Liver (tissue), 10 donors: ENCODE measurements at places on chromosomes 1 and 21.
A peak's percentile ranks its signal among the peaks of the same experiment; 100 is the strongest.

GRCh38 chr21:34567604-34568155, 47.2 kb downstream of the RCAN1 start:
- DNase-seq: no peak

DNA sequence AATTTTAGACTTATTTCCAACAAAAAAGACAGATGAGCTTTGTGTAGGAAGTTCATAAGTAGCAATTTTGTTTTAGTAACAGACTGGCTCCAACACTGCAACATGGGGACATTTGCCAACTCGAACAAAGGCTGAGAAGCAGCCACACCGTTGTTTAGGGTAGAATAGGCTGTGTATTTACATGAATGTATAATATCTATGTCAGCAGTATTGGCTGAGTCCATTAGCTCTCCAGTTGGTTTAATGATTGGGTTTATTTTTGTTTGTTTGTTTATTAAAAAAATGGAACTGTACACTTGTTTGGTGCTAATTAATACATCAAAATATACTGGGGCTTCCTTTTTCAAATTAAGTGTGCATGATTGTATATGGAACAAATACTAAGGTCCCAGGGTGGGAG, 7.3 kb upstream of the TMCO2 start:
- DNase-seq: no peak

DNA sequence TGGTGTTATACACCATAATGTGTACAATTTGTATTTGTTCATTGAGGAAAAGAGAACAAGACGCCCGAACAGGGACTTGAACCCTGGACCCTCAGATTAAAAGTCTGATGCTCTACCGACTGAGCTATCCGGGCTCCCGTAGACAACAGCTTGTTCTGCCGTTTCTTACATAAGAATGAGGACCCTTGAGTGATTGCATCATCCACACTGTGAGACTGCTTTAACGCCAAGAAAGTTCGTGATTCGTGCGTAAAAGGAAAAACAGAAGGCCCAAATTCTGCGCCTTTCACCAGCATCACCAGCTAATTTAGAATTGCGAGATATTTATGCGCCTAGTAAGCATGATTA, 9.3 kb upstream of the MDM4 start:
- peak; percentile 91 for DNase-seq

GRCh38 chr1:53721088-53721487, 17.9 kb downstream of the GLIS1 start:
- DNase-seq: no peak

- no peak for DNase-seq
Observed at GRCh38 chr1:64878931-64879611, 87.3 kb downstream of the JAK1 start.

DNA sequence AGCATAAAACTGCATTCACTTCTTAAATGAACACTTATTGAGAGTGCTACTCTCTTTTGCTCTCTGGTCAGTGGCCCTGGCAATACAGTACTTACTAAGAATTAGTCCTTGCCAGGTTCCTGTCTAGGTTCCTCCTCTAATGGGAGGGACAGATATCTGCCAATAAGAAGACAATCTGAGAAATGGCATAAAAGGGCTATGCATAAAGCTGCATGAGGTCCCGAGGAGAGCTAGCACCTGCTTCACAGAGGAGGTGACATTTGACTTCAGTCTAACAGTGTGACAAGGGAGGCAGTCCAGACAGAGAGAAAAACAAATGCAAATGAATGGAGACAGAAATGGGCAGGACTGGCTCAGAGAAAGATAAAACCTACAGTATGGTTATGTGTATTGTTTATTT, 357.1 kb upstream of the SGIP1 start:
- no peak for DNase-seq

DNA sequence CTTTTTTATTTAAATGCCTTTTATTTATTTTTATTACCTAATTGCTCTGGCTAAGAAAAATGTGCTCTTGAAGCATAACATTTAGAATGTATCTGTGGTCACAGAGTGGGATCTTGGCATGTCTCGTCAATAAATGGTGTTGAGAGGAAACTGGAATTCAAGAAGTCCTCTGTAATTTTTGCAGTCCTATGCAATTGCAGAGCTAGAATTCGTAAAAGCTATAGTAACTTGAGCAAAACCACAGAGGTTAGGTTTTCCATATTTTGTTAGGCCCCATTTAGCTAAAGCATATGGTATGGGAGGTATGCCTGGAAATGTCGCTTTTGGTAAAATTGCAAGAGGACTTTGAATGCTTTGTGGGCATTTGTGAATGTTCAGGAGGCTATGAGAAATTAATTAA, 466.7 kb upstream of the NFIA start:
- no peak for DNase-seq

DNA sequence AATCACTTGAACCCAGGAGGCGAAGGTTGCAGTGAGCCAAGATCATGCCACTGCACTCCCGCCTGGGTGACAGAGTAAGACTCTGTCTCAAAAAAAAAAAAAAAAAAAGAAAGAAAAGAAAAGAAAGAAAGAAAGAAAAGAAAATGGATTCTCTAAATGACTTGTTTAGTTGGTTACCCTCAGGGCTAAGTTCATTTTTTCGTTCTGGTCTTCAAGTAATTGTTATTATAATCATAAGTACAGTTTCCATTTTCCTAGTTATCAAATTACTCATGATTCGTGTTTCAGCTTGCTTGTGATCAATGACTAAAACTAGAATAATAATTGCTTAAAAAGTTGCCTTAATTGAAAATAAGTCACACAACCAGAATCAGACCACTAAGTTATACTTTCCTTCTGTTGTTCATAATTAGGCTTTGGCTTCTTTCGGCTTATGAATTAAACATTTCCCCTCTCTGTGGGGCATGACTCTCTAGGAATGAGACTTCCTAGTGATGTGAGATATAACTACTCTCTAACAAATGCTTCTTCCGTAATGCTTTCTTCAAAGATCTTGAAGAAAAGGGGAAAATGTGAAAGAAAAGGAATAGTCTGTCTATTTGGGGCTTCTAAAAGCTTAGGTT, 9.6 kb upstream of the RLF start:
- DNase-seq: no peak

DNA sequence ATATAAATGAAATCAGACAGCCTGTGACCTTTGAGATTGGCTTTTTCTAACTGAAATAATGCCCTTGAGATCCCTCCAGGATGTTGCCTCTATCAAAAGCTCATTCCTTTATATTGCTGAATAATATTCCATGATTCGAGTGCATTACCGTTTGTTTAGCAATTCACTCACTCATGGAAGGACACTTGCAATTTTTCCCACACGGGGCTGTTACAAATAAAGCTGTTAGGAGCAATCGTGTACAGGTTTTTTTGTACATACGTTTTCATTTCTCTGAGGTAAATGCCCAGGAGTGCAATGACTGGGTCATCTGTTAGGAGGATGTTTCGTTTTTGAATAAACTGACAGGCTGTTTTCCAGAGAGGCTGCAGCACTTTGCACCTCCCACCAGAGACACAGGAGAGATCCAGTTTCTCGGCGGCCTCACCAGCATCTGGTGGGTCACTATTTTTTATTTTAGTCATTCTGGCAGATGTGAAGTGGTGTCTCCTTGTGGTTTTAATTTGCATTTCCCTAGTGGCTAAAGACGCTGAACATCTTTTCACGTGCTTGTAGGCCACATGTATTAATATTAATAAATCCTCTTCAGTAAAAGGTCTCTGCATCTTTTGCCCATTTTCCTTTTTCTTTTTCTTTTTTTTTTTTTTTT, 11.0 kb downstream of the PRDM15 start:
- no peak for DNase-seq

DNA sequence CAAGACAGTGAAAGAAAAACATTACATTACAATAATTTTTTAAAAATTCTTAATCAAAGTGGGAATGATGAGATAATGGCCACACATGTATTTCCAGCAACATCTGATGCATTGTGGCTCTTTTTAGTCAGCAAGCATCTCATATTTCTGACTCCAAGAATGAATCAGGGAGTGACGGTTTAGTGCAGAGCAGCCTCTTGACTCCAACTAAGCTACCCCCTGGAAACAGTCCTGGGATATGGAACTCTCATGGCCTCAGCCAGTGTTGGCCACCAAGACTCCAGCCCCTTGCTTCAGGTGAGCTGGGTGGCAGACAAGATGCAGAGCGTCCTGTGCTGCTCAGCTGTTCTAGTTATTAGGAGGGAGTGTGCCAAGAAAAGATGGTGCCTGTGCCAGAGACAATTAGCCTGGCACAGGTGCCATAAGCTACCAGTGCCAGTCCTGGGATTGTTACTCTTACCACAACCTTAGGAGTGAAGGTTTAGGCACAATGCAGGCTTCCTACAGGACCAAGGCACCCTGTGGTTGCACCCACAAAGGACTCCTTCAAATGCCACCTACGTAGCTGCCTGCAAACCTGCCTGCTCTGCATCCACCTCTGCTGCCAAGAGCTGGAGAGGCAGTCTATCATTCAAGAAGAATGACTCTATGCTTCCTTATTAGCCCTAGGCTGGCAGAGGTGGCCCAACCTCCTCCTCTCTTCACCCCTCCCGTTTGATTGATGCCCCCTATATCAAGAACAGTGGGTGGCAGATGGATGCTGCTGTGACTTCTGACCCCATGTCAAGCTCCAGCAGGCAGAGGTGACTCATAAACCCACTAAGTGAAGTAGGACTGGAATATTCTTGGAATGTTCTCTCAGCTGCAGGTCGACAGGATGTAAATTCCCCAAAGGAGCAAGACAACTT, 6.0 kb upstream of the SEC16B start:
- DNase-seq: no peak

DNA sequence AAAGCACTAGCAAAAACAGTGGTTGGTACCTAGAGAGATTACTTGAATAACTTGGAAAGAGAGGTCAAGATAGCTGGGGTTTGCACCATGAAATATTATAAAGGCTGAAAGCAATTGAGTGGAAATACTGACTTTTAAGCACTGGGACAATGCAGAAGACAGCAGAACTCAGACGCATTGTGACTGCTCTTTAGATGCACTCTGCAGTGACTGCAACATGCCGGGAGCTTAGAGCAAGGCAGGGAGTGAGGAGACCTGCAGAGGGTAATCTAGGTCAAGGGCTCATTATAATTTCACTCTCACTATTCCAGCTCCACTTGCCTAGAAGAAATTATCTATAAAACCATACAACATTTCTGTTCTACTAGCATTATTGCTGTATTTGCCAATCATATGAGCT, 36.6 kb downstream of the OLFM3 start:
- no peak for DNase-seq

DNA sequence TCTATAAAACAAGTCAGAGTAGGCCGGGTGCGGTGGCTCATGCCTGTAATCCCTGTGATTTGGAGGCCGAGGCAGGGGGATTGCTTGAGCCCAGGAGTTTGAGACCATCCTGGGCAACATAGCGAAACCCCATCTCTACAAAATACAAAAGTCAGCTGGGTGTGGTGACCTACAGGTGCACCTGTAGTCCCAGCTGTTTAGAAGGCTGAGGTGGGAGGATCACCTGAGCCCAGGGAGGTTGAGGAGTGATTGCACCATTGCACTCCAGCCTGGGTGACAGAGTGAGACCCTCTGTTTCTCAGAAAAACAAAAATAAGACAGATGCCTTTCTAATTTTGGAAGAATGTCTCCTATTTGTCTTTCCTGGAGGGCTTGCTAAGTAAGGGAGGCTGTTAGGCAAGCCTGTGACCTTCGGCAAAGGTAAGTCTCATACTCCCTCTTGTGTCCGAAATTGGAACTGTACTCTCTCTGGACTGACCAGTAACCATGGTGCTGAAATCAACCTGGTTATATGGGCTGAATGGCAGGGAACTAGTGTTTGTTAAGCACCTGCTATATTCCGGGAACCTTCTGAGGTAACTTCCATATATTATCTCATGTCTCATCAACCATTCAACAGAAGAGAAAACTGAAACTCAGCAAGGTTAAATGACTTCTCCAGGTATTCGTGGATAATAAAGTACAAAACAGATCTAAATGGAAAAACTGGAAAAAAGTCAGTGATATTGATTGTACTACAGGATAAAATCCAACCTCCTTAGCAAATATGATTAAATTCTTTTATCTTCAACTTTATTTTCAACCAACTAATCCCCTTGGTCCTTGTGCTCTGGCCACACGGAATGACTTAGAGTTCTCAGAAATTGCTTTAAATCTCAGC, 11.8 kb upstream of the RAB3B start:
- DNase-seq: peak; percentile 39

DNA sequence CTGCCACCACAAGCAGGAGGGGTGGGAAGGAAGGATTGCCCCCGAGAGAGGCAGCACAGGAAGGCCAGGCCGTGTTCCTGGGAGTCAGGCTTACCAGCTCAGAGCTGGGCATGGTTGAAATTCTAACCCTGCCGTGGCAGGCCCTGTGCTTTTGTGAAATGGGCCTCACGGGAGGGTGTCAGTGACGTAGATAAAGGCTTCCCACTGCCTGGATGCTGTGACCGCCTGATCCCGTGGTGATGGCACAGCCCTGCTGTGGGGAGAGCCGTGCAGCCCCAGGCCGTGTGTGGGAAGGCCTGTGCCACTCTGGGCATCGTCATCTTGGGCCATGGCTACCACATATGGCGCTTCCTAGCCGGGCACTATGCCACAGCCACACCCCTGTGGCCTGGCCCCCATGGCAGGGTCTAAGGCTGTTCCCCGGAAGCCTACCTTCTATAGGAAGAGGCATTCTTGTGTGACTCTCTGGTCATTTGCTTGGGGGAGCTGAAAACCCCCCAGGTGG, 161.3 kb downstream of the PCBP3 start:
- DNase-seq: no peak

DNA sequence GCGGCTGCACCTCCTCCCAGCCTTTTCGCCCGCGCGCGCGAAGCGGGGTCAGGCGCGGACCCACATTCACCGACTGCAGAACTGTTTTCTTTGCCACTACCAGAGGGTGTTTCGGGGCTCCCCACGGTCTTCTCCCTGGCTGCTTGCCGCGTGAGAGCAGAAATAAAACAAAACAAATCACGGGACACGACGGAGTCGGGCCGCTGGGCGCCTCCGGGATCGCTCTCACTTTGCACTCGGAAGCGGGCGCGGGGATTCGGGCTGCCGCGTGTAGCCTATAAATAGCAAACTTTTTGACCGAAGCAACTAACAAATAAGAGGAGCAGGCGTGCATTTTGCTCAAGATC, 412.3 kb upstream of the ESRRG start:
- DNase-seq: no peak

DNA sequence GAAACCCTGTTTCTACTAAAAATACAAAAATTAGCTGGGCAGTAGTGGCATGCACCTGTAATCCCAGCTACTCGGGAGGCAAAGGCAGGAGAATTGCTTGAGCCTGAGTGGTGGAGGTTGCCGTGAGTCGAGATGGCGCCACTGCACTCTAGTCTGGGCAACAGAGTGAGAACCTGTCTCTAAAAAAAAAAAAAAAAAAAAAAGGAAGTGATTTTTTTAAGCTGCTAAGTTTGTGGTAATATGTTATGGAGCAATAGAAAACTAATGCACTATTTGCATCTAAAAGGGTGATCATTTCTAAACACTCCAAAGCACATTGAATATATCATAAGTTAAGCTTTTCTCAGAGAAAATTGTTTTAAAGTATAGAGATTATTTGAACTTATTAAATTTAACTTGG, 244.8 kb upstream of the SPAG17 start:
- DNase-seq: no peak
